ENCODE measurements at places on chromosomes 1 and 21.

- no peak for DNase-seq
These were observed 2.0 kb upstream of the UTP25 start for GRCh38 chr1:209825591-209826434.

DNA sequence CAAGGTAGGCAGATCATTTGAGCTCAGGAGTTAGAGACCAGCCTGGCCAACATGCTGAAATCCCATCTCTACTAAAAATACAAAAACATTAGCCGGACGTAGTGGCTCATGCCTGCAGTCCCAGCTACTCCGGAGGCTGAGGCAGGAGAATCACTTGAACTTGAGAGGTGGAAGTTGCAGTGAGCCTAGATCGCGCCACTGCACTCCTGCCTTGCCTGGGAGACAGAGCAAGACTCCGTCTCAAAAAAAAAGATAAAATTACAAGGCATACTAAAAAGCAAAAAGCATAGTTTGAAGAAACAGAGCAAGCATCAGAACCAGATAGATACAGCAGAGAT lies 61.2 kb upstream of the CDC42BPA start:
- no peak for DNase-seq

DNA sequence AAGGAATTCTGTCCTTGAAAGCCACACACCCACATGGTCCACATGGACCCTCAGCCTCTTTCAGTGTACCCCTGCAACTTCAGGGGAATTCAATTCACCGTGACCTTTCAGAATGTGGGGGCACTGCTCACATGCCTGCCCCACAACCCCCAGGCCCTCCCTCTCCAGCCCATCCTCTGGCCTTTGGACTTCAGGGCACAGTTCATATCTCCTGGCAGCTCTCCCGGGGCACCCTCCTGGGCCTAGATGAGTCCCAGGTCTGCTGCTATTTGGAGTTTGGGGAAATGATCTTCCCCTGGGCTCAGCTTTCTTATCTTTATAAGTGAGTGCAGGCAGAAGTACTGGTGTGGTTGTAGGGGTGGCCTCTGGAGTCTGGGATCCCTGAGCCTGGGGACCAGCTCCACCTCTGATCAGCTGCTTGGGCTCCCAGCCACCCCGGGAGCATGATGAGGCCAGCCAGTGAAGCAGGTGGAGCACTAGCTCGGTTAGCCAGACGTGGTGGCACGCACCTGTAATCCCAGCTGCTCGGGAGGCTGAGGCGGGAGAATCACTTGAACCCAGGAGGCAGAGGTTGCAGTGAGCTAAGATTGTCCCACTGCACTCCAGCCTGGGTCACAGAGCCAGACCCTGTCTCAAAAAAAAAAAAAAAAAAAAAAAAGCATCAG lies 15.8 kb downstream of the C1orf167 start:
- no peak for DNase-seq

GRCh38 chr21:37702241-37702640 lies 214.0 kb downstream of the KCNJ6 start:
- no peak for DNase-seq

GRCh38 chr1:247164694-247165093 lies 7.1 kb downstream of the ZNF124 start:
- no peak for DNase-seq

DNA sequence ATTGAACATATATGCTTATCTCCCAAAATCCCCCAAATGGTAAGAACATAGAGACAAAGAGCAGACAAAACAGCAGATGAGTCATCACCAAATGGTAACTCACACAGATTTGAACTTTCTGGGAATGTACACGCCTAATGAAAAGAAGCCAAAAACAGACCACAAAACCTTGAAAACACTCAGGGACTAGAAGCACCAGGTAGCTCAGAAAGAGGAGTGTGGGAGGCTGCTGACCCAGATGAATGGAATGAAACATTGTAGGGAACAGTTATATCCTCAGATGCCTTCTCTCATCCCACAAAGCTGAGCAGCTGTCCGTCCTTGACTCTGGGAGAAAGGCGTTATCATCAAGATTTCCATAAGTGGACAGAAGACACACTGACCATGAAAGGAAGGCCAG lies 307.0 kb upstream of the USP25 start:
- no peak for DNase-seq

DNA sequence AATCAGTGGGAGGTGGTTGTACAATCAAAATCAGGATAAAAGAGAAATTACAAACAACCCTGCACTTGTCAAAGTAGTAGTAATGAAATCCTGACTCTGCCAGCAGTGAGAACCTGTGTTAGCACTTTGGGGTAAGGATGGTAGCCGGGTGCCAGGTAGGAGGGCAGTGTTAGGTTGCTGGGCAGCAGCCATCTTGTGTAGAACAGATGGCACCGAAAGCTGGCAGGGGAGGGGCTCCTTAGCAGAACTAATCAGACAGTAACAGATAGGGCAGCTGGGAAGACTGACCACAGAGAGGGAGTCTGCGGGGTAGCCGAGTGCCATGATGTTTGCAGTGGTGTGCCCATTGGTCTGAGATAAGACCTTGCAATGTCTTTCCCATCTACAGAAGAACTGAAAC lies 137.3 kb downstream of the SDCCAG8 start:
- DNase-seq, result no peak

GRCh38 chr1:203300441-203301330 lies 4.6 kb upstream of the BTG2 start:
- peak; percentile 20 for DNase-seq

DNA sequence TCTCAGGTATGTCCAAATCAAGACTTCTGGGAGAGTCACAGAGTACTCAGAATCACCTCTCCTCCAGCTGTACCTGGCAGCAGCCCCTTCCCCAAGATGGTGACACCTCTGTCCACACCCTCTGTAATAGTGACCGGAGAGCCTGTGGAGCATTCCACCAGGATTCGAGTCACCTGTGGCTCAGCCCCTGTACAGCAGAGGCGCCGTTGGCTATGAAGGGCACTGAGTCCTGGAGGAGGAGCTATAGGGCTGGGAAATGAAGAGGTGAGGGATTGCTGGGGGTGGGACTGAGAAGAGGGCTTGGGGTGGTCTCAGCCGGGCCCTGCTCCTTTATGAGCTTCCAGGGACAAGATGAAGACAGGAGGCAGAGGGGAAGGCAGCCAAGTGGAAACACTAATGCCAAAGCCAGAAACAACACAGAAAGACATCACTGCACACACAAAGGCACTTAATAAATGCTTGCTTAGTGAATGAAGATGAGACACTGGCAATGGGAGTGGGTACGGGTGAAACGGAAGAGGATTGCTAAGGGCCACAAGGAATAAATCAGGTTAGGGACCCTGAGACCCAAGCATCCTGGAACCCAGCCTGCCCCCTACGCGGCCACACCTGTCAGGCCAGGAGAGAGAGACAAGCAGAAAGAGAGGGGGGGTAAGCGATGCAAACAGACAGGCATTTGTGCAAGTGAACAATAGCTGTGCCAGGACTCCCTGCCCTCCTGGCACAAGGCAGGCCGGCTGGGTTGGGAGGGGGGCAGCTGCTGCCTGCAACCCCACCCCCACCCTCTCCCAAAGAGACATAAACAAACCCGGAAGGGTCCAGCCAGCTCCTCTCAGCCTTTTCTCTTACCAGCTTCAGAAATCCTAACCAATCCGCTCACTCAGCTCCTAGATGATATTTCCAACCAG lies 3.9 kb downstream of the ARHGEF2 start:
- DNase-seq, result no peak

DNA sequence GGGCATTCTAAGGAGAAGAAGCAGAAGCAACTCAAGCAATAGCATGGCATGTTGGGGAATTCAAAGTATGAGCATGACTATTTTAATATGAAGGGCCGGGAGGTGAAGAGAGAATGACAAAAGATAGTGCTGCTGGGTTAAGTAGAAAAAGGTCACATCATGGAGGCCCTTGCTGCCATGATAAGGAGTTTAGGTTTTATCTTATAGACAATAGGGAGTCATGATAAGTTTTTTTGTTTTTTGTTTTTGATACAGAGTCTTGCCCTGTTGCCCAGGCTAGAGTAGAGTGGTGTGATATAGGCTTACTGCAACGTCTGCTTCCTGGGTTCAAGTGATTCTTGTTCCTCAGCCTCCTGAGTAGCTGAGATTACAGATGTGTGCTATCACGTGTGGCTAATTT lies 3.1 kb downstream of the BNIPL start:
- DNase-seq, result no peak

DNA sequence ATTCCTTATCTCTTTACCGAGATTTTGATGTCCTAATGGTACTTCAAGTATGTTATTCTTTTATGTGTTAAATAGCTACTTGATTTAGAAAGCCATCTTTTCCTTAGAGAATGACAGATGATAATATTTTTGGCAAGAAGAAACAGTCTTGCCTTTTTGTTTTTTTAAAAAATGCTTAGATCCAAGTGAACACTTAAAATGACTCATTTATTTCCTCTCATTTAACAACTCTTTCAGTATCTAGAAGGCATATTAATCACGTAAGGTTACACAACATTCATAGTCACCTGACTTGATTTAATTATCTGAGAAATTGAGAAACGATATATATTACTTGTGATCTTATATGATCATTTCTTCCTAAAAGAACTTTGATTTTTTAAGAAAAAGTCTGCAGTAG lies 52.4 kb downstream of the SUCO start:
- peak; percentile 7 for DNase-seq

DNA sequence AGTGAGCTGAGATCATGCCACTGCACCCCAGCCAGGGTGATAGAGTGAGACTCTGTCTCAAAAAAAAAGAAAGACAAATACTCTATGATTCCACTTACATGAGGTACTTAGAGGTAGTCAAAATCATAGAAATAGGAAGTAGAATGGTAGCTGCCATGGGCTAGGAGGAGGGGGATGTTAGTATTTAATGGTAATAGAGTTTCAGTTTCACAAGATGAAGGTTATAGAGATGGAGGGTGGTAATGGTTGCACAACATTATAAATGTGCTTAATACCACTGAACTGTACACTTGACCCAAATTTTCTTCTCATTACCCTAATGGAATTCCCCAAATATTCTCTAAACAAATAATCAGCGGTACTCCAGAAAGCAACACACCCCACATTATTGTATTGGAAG lies 12.8 kb downstream of the EIF2B3 start:
- DNase-seq, result no peak

- DNase-seq, result no peak
These were observed 30.3 kb downstream of the PARK7 start for GRCh38 chr1:7991504-7992440.

DNA sequence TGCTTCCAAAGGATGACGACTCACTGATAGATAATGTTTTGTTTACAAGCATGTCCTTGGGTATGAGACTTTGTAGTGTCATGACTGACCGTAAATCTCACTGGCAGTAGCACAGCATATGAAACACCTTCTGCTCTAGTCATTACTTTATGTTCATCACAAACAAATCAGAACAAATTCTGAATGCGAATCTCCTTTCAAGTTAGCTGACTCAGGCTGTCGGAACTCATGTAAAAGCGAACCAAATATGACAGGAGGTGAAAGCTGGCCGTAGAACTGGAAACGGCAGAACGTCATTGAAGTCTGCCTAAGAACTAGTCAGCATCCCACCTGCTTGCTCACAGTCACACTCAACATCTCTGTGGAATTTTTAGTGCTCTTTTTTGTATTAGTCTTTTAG lies 143.9 kb downstream of the RGS7 start:
- DNase-seq, result no peak

DNA sequence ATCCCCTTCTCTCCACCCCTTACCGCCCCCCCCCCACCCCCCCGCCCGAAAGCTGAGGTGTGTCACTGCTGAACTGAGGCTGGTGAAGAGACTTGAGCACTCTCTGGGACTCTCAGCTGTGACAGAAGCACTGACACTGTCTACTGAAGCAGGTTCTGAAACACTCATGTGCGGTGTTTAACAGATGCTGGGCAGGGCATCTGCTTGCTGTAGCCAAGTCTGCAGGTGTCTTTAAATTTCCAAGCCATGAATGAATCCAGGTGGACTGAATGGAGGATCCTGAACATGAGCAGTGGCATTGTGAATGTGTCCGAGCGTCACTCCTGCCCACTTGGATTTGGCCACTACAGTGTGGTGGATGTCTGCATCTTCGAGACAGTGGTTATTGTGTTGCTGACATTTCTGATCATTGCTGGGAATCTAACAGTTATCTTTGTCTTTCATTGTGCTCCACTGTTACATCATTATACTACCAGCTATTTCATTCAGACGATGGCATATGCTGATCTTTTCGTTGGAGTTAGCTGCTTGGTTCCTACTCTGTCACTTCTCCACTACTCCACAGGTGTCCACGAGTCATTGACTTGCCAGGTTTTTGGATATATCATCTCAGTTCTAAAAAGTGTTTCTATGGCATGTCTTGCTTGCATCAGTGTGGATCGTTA lies at the start of gene GPR52:
GPR52 (plus strand) TSS at position 99 of the 665 bp plus-strand sequence; CDS start at position 247, 148 bp downstream.
- DNase-seq, result no peak

GRCh38 chr1:44707959-44708831 lies 22.8 kb downstream of the RNU5D-1 start:
- DNase-seq, result peak; percentile 83

DNA sequence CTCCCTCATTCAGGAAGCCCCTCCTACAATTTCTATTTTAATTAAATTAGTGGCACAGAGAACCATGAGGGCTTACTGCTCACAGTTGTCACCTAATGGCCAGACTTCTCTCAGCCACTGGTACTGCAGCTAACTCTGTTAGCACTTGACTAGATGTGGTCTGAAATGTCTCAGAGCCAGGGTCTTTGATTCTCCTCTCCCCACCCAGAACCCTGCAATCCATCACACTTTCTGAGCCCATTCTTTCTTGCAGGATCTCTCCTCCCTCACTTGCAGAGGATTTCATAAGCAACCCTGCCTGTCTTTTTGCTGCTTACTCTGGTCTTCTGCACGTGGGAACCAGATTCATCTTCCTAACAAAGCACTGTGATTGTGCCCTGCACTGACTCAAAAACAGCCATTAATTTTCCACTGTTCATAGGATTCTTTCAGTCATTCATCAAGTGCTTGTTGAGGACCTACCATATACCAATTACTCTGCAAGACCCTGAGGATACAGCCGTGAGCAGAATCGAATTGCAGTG lies 108.4 kb downstream of the EDEM3 start:
- no peak for DNase-seq

DNA sequence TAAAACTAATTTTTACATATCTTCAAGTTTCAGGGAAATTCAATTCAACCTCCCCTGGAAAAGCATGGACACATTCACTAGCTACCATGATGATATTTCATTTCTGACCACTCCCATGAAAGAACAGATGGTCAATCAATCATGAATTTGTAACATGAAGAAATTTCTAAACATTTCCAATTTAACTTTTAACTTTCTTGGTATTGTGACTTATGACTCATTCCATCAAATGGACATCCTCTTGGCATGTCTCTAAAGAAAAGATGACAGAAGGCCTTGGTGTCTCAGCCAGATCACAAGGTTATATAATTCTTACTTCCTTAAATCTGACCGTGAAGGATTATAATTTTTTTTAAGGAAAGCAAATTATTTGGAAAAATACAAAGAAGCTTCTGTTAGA lies 10.5 kb upstream of the MCOLN3 start:
- DNase-seq, result peak; percentile 59

DNA sequence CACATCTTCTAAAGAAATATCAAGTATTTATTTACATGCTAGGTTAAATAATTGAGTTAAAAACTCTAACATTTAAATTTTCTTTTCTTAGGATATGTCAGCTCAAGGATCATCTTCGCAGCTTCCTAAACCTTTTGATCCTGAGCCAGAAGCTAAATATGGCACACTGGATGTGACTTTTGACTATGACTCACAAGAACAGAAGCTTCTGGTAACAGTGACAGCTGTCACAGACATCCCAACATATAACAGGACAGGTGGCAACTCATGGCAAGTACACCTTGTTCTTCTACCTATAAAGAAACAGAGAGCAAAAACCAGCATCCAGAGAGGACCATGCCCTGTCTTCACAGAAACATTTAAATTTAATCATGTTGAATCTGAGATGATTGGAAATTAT lies 132.7 kb upstream of the SERTAD4 start:
- DNase-seq, result no peak
